ENCODE measurements at places on chromosomes 3 and 15. TPM values are rescaled to one million over a fixed set of nuclear protein-coding genes. Genes with fewer than 3 reads are reported as not detected.
A peak's percentile ranks its signal among the peaks of the same experiment; 100 is the strongest.

The CCNB2 gene
- total RNA-seq: 103 TPM

The ASB7 gene
- 13.2 TPM for total RNA-seq

The ELP6 gene
- 63.5 TPM for total RNA-seq

The LAMB2 gene
- total RNA-seq: 81.1 TPM

The FETUB gene
- not detected for total RNA-seq

The ALDH1A2 gene
- 0.10 TPM for total RNA-seq

The ARNT2 gene
- total RNA-seq: 1.5 TPM

The CCDC32 gene
- total RNA-seq: 12.3 TPM

The GOLGA6A gene
- 4.7 TPM for total RNA-seq

The LTF gene
- not detected for total RNA-seq

GRCh38 chr3:78878011-78878410 is 889.8 kb downstream of the ROBO1 start:
- DNase-seq: no peak

GRCh38 chr15:59178151-59178695 is 28.4 kb upstream of the LDHAL6B start:
- no peak for DNase-seq

GRCh38 chr3:184543843-184544512 is 17.6 kb upstream of the EPHB3 start:
- DNase-seq: peak; percentile 90

DNA sequence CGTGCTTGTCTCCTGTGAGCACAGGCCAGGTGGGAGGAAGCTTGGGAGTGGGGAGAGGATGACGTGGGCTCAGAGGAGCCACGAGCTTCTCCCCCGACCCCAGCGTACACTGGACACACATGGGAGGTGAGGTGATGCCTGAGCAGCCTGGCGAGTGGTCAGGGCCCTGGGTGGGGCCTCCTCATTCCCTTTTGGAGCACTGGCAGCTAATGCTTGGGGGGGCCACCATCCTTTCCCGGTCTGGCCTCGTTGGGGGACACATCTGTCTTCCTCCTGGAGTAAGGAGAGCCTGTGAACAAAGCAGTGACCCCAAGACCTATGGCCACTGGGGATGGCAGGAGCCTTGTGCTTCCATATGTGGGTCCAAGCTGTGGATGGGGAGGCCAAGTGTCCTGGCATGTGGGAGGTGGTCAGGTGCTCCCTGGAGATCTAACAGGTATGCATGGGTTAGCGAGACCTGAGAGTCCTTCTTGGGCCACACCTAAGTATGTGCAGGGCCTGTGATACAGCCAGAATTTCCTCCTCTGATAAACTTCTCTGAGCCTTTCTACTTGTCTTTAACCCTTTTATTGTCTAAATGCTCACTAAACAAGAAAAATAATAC is 9.5 kb downstream of the KLF13 start:
- DNase-seq: no peak

- no peak for DNase-seq
These were observed 155.6 kb downstream of the TIGIT start for GRCh38 chr3:114449271-114450007.

DNA sequence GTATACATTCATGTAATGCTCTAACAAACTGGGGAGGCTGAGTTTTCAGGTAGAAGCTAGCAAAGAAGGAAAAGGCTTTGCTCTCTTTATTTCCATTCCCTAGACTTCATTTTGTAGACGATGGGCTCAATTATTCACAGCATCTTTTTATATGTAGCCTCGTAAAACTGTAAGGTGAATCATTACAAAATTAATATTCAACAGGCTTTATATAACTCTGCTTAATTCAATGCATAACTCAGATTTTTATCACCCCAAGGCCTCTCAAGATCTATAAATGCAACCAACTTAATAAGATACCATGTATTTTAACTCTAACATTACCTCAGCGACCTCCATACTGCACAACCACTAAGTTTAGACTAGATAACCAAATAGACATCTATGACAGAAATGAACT is 63.0 kb upstream of the FRMD4B start:
- no peak for DNase-seq

- no peak for DNase-seq
These were observed 356.5 kb downstream of the ZIC4 start for GRCh38 chr3:147049821-147050220.

GRCh38 chr3:177237206-177237605 is 39.9 kb upstream of the TBL1XR1 start:
- DNase-seq: no peak

DNA sequence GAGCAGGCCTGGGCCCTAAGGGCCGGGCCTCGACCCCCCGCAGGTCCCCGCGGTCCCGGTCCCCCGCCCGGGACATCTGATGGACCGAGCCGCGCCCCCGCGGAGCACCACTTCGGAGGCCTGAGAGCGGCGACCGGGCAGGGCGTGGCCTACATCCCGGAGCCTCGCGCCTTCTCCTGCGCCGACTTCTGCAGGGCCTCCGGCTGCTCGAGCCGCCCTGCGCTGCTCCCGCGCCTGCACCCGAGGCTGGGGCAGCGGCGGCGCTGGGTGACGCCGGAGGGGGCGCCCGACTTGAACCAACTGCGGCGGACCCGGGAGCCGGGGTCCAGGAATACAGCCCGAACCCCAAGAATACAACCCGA is 14.9 kb upstream of the GP9 start:
- peak; percentile 72 for DNase-seq

DNA sequence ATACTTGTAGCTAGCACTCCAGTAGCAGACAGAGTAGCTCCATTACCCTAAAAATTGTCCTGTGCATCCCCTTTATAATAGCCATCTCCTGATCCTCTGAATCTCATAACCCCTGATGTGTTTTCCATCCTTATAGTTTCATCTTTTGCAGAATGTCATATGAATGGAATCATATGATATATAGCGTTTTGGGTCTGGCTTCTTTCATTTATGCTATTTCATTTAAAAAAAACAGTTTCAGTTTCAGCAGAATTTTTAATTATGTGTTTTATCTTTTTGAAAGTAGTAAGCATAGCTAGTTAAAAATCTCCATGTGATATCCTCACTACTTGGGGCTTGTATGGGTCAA is 132.7 kb downstream of the KLF13 start:
- DNase-seq: no peak

GRCh38 chr3:105904678-105905284 is 36.0 kb upstream of the CBLB start:
- no peak for DNase-seq

- DNase-seq: no peak
These were observed 55.6 kb downstream of the TMEM45A start for GRCh38 chr3:100548053-100548452.

DNA sequence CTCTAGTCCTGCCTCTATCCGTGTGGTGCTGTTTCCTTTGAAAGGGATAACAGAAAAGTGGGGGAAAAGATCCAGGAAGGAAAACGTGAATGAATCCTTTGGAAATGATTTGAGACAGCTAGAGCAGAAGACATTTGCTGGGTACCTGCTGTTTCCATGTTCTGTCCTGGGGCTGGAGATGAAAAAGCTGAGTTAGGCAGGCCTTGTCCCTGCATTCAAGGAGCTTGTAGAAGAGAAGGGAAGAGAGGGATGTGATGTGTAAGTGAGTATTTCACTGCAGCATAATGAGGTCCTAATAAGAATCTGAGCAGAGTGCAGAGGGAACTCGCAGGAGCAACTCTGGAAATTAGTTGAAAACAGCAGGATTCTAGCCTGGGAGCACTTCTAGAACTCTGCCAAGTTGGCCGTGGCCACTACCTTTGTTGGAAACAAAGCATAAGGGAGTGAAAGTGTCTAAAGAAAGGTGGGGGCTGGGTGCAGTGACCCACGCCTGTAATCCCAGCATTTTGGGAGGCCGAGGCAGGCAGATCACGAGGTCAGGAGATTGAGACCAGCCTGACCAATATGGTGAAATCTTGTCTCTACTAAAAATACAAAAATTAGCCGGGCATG is 13.8 kb upstream of the SEMA4B start:
- DNase-seq: peak; percentile 8

DNA sequence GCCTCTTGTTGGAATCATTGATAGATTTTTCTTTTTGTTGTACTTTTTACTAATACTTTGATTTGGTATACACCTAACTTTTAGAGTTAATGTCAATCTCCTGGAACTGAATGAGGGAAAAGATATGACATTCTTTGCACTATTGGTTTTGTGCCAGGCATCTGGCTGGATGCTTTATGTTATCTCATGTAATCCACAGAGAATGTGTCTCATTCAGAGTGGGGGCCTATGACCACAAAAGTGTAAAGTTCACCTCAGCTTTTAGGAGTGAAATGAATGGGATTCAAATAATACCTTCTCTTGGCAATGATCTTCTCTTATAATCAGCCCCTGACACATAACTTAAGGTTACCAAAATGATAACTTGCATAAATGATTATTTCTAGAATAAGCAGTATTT is 329.1 kb upstream of the ROPN1 start:
- no peak for DNase-seq

DNA sequence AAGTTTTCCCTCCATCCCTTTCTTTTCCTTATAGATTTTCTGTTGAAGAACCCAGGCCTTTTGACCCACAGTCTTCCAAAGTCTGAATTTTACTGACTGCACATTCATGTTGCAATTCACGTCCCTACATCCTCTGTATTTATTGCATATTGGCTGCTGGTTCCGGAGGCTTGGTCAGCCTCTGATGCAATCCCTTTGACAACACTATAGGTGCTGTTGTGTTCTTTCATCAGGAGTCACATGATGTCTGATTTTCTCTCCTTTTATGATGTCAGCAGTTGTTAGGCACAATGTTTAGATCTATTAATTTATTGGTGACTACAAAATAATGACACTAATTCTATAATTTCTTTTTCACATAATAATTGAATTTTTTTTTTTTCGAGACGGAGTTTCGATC is 8.7 kb downstream of the CYP1A1 start:
- DNase-seq: no peak

GRCh38 chr3:166836836-166837235 is 543.3 kb downstream of the ZBBX start:
- DNase-seq: no peak

DNA sequence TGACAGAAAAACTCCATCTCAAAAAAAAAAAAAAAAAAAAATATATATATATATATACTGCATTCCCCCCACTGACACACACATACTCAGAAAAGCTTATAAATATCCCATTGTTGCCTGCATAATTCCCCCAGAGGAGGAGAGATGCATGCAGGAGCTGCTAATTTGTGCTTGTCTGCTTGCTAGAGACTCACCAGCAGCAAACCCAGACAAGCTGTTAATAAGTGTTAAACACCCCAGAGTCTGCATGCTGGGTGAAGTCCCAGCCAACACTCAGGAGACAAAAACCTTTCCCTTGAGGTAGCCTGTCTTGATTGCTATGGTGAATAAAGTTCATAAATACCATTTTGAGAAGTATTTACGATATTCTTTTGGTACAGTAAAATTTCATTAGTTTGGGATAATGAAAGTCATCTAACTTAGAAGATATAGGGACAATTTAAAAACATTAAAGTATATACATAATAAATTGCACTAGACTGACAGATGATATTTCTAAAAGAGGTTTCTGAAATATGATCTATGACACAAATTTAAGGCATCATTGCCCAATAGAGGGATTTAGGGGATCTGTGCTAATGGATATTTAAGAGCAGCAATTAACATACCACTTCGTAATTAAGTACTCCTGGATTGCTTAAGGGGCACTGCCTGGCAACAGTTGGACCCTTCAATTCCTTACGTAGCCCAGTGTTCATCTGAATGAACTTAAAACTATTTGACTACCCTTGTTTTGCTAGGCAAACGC is 400.0 kb upstream of the C2CD4B start:
- no peak for DNase-seq

GRCh38 chr3:165751637-165752036 is 85.6 kb downstream of the BCHE start:
- DNase-seq: no peak

- no peak for DNase-seq
These were observed 224.1 kb upstream of the FEZF2 start for GRCh38 chr3:62597491-62597890.

- no peak for DNase-seq
These were observed 220.0 kb downstream of the ABHD5 start for GRCh38 chr3:43910750-43911149.

- DNase-seq: peak; percentile 48
These were observed 277.0 kb upstream of the LRRC3B start for GRCh38 chr3:26345613-26346012.

GRCh38 chr15:97955529-97955928 is 5.0 kb upstream of the ARRDC4 start:
- no peak for DNase-seq

- peak; percentile 71 for DNase-seq
These were observed 103.2 kb downstream of the C3orf70 start for GRCh38 chr3:185049710-185050109.

- DNase-seq: no peak
These were observed 120.5 kb downstream of the BBX start for GRCh38 chr3:107643038-107643883.

DNA sequence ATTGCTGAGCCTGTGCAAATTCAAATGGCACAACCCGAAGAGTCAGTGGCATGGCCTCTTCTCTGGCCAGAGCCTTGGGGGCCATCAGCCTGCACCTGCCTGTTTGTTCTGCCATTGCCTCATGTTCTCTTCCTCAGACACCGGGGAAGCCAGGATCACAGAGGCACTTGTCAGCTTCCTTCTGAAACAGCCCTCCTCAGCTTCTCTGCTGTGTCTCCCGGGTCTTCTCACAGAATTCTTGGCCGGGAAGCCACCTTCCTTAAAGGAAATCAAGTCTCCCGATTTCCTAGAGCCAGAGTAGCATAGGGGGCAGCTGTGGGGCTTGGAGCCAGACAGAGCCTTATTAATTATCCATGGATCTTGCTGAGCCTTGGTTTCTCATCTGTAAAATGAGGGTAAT is 47.4 kb upstream of the CGNL1 start:
- no peak for DNase-seq

DNA sequence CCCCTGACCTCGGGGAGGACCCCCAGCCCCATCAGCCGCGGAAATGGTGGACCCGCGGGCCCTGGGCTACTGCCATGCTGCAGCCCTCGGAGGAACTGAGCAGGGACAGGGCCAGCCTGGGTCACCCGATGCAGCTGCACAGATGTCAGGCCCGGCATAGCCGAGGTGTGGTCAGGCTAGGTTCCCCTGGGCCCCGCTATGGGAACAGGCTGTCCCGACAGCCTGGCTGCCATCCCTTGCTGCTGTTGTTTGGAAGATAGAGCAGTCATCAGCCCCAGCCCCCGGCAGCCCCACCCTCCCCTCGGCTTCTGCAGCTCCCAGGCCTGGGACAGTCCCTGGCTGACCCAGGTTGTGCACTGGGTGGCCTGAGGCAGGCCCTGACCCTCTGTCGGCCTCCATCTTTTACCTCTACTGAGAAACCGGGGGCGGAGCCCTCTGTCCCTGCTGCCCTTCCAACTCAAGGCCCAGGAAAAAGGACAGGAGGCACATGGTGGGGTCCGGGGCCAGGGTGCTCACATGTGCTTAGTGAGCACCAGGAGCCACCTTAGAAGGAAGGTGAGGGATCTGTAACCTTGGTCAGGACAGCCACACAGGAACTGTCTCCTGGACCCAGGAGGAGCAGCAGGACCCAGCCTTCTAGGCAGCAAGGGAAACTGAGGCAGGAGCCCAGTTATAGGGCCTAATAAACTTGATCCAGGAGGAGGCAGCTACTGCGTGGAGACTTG is 31.5 kb upstream of the FBLN2 start:
- DNase-seq: peak; percentile 65

DNA sequence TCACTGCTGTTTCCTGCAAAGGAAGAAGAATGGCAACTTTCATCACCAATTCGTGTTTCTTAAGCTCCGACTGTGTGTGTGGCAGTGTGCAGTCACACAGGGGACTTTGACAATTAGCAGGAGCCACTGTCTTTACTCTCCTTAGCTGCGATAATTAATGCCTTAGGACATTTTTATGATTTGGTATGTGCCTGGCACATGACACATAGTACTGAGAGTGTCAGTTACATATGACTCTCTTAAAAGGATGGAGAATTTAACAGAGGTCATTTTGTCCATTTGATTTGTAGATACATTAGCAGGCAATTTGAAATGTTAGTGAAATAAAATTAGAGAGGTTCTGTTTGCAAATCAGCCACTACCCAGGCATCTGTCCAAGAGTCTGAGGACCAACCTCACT is 128.9 kb upstream of the VEPH1 start:
- DNase-seq: no peak
